ENCODE measurements at places on chromosomes 7 and 10. TPM values are rescaled to one million over a fixed set of nuclear protein-coding genes. Genes with fewer than 3 reads are reported as not detected.

PRSS37 gene
- not detected for total RNA-seq

NPY4R gene
- 37.9 TPM for total RNA-seq

TMEM273 gene
- not detected for total RNA-seq

TRIM50 gene
- not detected for total RNA-seq

PRKCQ gene
- total RNA-seq, result 4.2 TPM

CPA2 gene
- not detected for total RNA-seq

DIP2C gene
- total RNA-seq, result 7.6 TPM

FAM25A gene
- not detected for total RNA-seq

HNRNPF gene
- total RNA-seq, result 344 TPM

TMEM213 gene
- not detected for total RNA-seq

TUBAL3 gene
- total RNA-seq, result 0.52 TPM

CTAGE4 gene
- not detected for total RNA-seq

VGF gene
- total RNA-seq, result 15.1 TPM

CHCHD2 gene
- 671 TPM for total RNA-seq

NOLC1 gene
- 200 TPM for total RNA-seq

OR6B1 gene
- total RNA-seq, result not detected

GOLGA7B gene
- 4.9 TPM for total RNA-seq

HMX2 gene
- 0.15 TPM for total RNA-seq

PNLIPRP3 gene
- total RNA-seq, result not detected

PRPS1L1 gene
- total RNA-seq, result not detected

DNAAF5 gene
- total RNA-seq, result 54.6 TPM

GJD4 gene
- total RNA-seq, result not detected

NODAL gene
- not detected for total RNA-seq

FAM131B gene
- total RNA-seq, result 0.36 TPM

TNS3 gene
- total RNA-seq, result 96.1 TPM

ELN gene
- 0.10 TPM for total RNA-seq

GIMAP4 gene
- total RNA-seq, result not detected

BAMBI gene
- total RNA-seq, result 18.9 TPM

MMD2 gene
- not detected for total RNA-seq

FKBP9 gene
- 76.3 TPM for total RNA-seq

GRM8 gene
- total RNA-seq, result not detected

TMEM60 gene
- total RNA-seq, result 25.8 TPM

CRCP gene
- total RNA-seq, result 30.2 TPM

HYAL4 gene
- total RNA-seq, result not detected

ETV1 gene
- total RNA-seq, result 3.6 TPM

CALHM1 gene
- total RNA-seq, result not detected

SLIT1 gene
- 0.03 TPM for total RNA-seq

PHKG1 gene
- total RNA-seq, result 0.63 TPM

CDH23 gene
- 2.2 TPM for total RNA-seq

FGFBP3 gene
- total RNA-seq, result 2.2 TPM

NUTM2A gene
- total RNA-seq, result 0.07 TPM

OR2A12 gene
- total RNA-seq, result not detected

CASTOR2 gene
- 3.6 TPM for total RNA-seq

TCAF2 gene
- total RNA-seq, result 0.30 TPM

H2BK1 gene
- total RNA-seq, result not detected

ENKUR gene
- 0.43 TPM for total RNA-seq

MSMB gene
- total RNA-seq, result not detected

AKR1E2 gene
- 9.2 TPM for total RNA-seq

STEAP1 gene
- total RNA-seq, result 15.8 TPM

CAMK1D gene
- 7.6 TPM for total RNA-seq

C10orf67 gene
- 0.06 TPM for total RNA-seq

LIPN gene
- total RNA-seq, result not detected

GPR26 gene
- not detected for total RNA-seq

PPP1R3C gene
- total RNA-seq, result 16.8 TPM

LRRC18 gene
- not detected for total RNA-seq

Data from A549 treated with DMSO at 1 μM for 4 hours (cell line).